ENCODE measurements at places on chromosomes 6 and 20.
A peak's percentile ranks its signal among the peaks of the same experiment; 100 is the strongest.

GRCh38 chr6:131065112-131065823 lies 2.2 kb upstream of the EPB41L2 start:
- DNase-seq: no peak

GRCh38 chr6:100268326-100268725 lies 196.4 kb downstream of the SIM1 start:
- DNase-seq: no peak

- no peak for DNase-seq
Observed at GRCh38 chr6:166934174-166934573, 22.2 kb downstream of the RNASET2 start.

GRCh38 chr20:49510562-49511122 lies 28.2 kb upstream of the KCNB1 start:
- DNase-seq: peak; percentile 91

GRCh38 chr6:1993042-1993441 lies 252.4 kb downstream of the GMDS start:
- peak; percentile 46 for DNase-seq

- no peak for DNase-seq
Observed at GRCh38 chr6:103167345-103168071, 1692.2 kb downstream of the HACE1 start.

GRCh38 chr6:1630771-1631217 lies 21.1 kb downstream of the FOXC1 start:
- DNase-seq: peak; percentile 43

GRCh38 chr20:36362978-36363713 lies 57.0 kb downstream of the DLGAP4 start:
- no peak for DNase-seq

DNA sequence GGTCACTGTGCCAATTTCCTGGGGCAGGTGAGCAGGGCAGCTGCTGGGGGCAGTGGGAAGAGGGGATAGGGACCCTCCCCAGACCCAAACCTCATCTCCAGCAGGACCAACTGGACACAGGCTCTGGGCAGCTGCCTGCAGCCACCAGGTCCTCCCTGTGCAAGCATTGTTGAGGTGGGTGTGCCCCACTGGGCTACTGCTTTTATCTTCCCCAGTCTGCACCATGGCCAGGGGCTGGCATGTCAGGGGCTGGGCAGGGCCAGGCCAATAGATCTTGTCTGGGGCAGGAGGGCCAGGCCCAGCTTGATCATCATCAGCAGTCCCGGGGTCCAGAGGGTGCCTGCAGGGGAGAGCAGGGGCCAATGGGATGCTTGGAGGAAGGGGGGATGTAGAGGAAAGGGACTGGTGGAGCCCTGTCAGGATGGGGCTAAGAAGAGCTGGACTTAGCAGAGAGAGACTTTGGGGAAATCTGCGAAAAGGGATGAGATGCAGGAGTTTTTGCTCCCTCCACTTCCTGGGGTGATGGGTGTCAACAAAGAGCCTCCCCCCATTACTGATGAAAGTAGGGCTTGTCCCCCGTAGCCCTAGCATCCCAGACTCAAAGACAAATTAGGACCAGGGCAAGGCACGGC lies 5.7 kb downstream of the EBF4 start:
- no peak for DNase-seq

GRCh38 chr6:166446567-166447065 lies 63.9 kb upstream of the MPC1 start:
- DNase-seq: no peak

DNA sequence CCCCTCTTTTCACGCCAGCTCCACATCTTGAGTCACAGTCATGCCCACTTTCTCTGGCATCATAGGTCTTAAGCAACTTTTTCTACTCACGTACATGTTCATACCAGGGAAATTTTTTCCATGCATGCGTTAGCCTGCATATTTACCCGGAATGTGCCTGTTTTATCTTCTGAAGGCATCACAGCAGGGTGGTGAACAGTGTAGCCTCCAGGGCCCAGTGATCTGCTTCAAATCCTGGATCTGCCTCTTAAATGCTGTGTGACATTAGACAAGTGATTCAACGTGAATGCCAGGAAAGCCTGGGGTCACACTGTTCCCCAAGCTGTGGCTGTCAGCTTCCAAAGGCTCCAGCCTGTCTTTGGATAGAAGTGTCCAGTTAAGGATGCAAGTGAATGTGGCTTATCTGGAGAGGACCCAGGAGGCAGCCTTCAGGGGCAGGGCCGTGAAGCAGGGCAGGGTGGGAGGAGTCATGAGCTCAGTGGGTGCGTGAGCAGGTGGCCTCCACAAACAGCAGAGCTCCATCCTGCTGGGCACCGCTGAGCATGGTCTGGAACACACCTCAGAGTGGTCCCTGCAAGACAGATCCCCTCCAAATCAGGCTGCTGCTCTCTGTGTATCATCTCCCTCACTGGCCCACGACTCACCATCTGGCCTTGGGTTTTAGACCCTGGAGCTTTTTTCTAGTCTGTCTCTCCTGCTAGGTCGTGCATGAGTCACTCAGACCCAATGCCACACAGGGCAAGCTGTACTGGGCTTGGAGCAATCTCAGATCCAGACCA lies 30.4 kb upstream of the CD93 start:
- peak; percentile 73 for DNase-seq
